ENCODE measurements at places on chromosomes 6 and 20.

- no peak for DNase-seq
Measured at GRCh38 chr6:2575236-2575635, 175.5 kb downstream of the MYLK4 start.

DNA sequence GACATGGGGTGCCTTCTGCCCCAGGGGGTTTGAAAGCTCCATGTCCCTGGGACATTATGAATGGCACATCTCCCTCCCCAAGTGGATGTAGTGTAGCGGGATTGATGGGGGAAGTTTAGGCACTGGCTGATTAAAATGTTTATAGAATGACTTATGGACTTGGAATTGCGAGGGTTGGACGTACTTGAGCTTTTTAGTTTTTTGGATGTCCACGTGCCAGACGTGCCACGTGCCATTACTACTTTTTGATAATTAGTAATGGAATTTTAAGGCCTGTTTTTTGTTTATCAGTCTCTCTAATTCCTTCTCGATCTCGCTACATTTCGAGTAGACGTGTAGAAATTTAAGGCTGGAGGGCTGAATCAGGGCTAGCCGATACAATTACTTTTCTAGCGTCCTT, 162.8 kb downstream of the TBXT start:
- no peak for DNase-seq

DNA sequence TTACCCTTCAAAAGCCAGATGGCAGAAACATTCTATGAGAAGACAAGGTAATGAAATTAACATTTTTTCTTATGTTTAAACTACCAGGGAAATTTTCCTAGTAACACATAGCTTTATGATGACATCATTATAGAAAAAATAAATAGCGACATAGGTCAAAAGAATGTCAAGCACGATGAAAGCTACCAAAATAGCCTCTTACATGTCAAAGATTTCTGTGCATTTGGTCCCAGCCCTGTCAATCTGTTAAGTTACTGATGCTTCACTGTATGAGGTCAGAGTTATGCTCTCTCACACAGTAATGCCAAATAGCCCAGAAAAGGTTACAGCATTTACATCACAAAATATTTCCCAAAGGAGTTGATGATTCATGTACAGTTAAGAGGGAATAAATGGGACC, 199.8 kb upstream of the DEFB112 start:
- no peak for DNase-seq

DNA sequence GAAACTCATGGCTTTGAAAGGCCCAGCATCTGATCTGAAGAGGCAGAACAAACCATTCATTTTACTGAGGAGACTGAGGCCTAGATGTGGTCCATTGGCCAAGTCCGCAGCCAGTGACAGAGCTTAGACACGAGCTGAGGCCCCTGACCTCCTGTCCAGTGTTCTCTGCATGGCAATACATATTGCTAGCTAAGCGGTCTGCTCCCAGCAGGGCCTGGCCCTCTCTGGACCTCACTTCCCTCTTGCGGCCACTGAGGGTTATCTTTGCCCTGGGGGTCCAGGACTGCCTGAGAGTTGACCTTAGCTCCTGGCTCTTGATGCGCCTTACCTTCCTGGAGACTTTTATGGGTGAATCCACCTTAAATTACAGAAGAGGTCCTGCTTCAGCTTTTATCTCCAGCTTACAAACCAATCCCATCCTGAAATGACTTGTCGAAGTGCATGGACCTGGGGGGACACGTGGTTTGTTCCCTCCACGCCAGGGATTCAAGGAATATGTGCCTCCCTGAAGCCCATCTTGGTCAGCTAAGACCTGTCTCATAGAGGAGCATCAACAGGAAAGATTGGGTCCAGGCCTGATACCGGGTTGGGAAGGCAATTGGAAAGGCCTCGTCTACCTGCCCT, 75.6 kb downstream of the CNBD2 start:
- no peak for DNase-seq

DNA sequence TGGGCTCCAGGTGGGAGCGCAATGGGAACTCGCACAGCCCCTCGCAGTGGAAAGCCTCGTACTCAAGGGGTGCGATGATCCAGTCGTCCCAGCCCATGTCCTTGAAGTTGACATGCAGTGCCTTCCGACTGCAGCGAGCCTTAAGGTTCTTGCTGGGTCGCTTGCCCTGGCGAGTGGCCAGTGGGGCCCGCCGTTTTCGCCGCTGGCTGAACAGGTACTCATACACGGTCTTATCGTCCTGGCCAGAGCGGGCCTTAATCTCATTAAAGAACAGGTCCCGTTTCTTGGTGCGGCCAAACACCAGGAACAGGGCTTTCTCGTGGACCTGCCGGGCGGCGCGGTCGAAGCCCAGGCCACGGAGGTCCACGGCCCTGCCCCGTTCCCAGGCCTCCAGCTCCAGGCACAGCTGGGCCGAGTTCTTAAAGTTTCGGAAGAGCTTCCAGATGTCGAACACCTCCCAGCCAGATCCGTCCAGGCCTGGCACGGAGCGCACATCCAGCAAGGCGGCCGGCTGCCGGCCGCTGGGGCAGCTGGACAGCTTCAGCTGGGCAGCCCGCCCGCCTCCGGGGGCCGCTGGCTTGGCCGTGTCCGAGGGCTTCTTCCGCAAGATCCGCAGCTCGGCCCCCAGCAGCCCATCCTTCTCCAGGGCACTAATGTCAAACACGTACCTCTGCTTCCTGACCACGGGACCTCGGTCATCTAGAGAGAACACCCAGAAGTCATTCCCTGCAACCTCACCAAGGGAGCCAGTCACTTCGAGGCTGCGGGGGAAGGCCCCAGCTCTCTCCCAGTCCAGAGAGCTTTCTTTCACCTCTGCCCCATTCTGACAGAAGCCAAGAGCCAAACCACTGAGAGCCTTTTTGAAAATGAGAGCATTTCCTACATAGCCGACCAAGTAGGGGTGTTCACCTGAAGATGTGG, 3.7 kb downstream of the GDF5 start:
- DNase-seq = no peak

DNA sequence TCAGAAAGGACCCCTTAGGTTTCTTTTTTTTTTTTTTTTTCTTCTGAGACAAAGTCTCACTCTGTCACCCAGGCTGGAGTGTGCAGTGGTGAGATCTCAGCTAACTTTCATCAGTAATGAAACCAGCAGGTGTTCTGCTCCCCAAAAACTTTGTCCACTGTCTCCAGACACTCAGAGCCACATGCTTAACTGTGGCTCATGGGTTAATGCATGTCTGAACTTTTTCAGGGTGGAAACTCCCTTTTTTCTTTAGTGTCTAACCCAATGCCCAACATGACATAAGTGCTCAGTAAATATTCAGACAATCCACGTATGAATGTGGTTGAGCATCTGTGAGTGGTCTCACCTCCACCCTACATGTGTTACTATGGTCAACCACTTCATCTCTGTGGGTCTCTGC, 45.4 kb downstream of the MYB start:
- DNase-seq = no peak

DNA sequence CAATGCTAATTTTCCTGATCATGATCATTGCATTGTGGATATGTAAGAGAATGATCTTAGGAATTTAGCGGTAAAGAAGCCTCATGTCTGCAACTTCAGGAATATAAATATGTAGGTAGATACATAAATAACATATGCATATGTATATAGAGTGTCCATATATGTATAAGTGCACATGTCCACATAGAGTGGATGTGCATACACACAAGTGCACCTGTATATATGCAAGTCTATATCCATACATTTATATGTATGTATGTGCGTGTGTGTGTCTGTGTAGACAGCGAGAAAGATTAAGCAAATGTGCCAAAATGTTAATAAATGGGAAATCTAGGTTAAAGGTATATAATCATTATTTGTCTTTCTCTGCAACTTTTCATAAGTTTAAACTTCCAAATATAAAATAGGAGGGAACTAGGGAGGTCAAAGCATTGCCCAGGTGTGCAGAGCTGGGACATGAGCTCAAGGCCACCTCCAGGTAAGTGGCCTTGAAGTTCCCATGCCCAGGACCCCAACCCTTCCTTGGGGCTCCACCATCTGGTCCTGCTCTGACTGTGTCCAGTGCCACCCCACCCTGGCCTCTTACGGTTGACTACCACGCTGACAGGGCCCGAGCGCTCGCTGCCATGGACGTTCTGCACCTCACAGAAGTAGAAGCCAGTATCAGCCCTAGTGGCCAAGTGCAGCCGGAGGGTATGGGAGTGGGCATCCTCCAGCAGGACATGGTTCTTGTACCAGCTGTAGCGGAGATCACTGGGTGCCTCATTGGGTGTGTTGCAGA, 9.6 kb downstream of the SIGLEC1 start:
- no peak for DNase-seq

DNA sequence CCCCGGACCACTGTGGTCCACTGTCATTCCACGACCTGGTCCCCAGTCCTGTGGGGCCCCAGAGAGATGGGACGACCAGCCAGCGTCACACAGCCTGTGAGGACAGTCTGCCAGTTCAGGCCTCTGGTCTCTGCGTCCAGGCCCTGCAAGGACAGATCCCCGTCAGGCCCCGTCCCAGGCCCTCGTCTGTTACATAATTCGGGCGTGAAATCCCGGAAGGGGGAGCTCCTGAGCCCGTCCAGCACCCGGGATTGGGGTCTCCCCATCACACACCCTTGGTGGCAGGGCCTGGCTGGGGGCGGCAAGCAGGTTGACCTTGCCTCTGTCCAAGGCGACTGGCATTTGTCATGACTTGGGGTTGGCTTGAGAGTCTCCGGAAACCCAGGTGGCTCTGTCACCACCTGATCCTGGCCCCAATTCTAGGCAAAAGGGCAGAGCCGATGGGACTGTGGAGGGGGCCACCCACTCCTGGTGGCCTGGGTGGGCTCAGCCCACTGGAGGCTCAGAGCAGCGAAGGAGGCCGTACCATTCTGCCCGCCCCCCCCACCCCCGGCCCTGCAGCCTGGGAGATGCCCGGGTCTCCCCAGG, 73.8 kb upstream of the GATA5 start:
- DNase-seq = no peak

GRCh38 chr6:138520463-138520862, 21.2 kb upstream of the NHSL1 start:
- DNase-seq = peak; percentile 36

GRCh38 chr20:61605283-61605682, 353.2 kb downstream of the CDH4 start:
- DNase-seq = no peak

GRCh38 chr6:116104636-116105035, 4.0 kb downstream of the NT5DC1 start:
- no peak for DNase-seq

- DNase-seq = no peak
Measured at GRCh38 chr6:6635869-6636268, 47.3 kb downstream of the LY86 start.

DNA sequence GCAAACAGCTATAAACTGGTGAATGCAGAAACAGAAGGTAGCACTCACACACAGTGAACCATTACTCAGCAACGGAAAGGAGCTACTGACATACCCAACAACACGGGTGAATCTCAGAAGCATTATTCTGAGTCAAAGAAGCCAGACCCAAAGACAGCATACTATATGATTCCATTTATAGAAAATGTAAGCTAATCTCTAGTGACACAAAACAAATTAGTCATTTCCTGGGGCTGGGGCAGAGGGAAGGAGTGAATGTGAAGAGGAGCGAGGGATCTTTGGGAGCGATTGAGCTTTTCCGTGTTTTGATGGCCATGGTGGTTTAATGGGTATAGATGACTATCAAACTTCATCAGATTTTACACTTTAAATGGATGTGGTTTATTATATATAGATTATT, 614.6 kb downstream of the DHX35 start:
- DNase-seq = peak; percentile 40

DNA sequence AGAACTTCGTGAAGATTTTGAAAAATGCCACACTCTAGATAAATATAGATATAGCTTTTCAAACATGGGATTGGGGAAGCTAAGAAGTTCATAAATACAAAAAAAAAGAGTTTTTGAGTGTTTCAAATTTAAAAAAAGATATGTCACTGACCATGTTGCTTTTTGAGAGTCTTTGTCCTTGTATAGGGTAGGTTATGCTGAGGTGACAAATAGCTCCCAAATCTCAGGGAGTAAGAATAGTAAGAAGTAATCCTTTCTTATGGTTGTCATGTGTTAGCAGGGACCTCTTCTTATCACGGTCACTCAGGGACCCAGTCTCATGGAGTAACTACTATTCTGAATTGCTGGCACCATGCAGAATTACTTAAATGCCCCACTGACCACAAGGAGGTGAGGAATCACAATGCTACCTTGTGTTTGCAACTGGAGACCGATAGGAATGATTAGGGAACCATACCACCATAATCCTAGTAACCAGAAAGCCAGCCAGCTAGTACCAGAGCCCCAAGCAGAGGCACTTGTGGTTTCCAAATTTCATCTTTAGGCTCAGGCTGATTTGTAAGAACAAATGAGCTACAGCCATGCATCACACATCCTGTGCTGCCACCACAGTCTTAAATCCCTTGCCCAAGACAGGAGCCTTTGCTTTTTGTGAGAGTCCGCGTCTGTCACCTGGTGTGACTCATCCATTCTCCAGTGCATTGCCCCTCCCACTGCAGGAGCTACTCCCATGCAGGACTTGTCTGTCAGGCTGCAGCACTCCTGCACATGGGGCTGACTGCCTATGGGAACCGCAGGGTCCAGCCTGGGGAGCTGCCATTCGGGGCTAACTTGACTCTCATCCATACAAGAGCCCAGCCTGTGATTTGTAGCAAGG, 42.4 kb upstream of the ADGRF4 start:
- peak; percentile 19 for DNase-seq

Data from fibroblast of skin of scalp (primary cell).